ENCODE measurements at places on chromosomes 1 and 21.

DNA sequence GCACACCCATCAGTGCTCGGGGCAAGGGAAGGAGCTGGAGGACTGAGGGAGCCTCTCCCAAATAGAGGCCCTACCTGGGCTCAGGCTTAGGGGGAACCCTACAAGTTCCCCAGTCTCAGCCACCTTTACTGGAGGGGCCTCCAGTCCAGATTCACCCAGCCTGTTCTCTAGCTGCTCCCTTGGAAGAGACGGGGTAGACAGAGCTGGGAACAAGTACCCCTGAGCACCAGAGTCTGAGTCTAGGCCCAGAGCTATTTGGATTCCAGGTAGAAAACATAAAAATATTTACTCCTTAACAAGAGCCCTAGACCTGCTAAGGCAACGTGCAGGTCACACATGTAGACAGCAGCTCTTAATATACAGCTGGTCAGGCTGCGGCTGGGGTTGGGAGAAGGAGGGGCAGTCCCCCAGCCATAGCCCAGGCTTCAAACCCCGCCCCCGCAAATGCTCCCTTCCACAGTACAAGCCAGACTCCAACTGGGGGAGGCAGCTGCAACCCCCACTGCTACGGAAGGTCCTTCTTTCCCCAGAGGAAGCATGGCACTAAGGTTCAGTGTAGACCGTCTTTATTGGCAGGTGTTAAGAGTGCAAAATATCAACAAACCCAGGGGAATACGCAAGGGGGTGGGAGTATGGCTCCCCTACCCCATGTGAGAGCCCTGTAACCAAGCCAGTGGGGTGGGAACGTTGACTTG, 8.0 kb downstream of the TENT5B start:
- no peak for DNase-seq

GRCh38 chr1:157806431-157807149, 13.3 kb downstream of the FCRL1 start:
- DNase-seq = no peak

- DNase-seq = no peak
These were observed 108.0 kb upstream of the KIF26B start for GRCh38 chr1:245046769-245047168.

DNA sequence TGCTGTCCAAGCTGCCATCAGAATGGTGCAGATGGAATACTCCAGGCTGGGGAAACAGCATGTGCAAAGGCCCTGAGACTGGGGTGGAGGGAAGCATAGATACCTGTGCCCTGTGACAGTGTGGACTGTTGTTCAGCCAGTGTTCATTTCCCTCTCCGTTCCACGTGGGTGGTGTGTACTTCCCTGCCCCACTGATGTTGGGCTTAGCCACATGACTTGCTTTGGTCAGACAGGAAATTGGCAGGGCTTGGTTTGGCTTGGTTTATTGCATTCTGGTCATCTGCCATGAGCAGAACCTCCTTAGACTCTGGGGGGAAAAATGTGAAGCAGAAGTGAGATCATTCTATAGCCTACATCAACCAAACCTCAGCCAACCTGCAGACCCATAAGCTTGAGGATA, 102.4 kb upstream of the IGSF21 start:
- DNase-seq = no peak

- no peak for DNase-seq
These were observed 463.2 kb upstream of the B3GALT2 start for GRCh38 chr1:193649587-193649986.

DNA sequence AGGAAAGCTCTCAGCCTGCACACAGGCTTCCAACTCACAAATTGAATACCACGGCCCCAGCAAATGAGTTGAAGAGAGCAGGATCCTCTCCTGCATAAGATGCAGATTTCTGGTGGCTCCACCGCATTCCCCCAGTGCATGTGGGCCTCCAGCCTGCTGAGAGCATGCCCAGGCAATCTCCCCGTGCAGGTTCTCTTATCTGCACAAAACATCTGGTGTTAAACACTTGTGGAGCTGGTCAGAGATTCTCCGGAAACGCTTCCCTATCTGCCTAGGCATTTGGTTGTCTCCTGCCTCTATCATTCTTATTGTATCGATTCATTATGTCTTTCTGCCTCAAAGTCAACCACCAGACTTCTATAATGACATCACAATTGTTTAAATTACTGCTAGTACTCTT, 1349.0 kb upstream of the B3GALT2 start:
- DNase-seq = no peak

DNA sequence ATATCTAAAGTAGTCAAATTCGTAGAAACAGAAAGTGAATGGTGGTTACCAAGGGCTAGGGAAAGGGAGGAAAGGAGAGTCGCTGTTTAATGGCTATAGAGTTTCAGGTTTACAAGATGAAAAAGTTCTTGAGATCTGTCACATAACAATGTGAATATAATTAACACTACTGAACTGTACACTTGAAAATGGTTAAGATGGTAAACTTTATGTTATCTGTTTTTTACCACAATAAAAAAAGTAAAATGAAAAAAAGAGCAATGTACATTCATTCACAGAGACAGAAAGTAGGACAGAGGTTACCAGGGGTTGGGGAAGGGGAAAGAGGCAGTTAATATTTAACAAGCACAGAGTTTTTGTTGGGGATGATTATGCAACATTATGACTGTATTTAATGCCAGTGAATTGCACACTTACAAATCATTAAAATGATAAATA, 53.3 kb upstream of the SEC16B start:
- DNase-seq = no peak

DNA sequence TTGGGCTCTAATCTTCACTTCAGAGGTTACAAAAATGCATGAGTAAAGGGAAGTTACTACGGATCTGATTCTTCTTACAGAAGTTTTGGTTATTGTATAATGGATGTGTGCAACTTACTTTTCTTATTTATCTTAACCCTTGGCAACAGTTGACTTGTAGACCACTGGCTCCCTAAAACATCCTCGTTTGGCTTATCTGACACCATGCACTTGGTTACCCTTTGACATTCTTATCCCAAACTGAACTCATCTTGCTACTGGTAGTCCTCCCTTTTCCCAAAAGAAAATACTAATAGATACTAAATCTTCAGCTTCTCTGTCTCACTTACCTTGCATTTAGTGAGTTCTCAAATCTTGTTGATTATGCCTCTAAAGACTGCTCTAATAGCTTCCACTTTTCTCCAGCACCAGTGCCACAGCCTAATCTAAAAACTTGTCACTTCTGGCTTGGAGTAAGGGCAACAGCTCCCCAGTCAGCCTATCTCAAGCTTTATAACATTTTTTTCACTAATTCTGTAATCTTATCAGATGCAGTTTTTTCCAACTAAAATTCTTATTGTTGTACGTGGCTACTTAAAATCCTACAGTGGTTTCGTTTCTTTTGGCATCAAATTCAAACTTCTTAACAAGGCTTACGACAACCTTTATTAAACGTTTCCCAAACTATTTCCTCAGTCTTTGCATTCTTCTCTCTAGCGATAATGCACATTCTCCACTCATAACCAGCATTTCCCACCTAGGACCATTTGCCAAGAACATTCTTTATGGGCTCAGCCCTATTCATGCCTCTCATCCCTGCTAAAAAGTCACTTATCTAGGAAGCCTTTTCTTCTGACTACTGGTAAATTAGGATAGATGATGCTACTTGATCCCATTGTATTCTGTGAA, 204.2 kb downstream of the KCNT2 start:
- no peak for DNase-seq

GRCh38 chr1:172085317-172085716, 244.0 kb downstream of the DNM3 start:
- DNase-seq = peak; percentile 18

DNA sequence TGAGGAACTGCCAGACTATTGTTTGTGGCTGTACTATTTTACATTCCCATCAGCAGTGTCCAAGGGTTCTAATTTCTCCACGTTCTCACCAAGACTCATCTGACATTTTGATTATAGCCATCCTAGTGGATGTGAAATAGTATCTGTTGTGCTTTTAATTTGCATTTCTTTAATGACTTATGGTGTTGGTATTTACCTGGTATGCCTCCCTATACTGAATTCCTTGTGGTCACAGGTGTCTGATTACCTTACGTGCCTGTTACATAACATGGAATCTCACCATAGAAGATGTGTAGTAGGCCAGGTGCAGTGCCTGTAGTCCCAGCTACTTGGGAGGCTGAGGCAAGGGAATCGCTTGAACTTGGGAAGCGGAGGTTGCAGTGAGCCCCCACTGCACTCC, 13.5 kb downstream of the ZYG11A start:
- no peak for DNase-seq

DNA sequence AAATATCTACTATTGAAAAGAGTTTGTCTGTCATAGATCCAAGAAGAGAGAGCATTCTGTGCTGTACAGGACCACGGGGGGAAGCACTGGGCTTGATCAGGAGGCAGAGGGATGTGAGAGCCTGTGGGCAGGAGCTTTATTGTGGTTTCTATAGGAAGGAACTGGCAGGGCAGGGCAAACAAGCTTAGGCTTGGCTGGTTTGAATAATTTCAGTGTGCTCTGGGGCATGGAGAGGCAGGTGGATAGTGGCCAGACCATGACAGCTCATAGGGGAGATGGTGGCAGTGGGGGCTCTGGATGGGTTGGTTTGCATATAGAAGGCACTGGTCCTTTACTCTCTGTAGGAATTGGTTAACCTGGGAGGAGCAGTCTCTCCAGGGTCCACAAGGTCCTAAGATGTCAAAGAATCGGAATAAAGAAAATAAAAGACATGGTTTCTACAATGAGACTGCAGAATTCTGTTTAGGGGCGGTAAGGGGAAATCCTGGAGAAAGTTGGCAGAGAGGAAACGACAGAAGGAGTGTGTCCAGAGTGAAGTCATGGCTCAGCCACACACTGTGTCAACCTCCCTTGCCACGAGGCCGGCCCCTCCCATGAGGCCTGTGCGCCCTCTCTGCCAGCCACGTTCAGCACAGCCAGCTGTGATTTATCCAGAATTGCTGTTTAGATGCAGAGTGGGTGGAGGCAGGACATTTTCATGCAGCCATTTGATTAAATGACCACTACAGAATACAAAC, 81.7 kb upstream of the PGBD5 start:
- no peak for DNase-seq

- DNase-seq = no peak
These were observed 53.5 kb upstream of the CTTNBP2NL start for GRCh38 chr1:112342558-112342957.

GRCh38 chr1:111140680-111140967, 601 bp downstream of the CEPT1 start:
- no peak for DNase-seq

- DNase-seq = no peak
These were observed 161.8 kb downstream of the NFIA start for GRCh38 chr1:61244114-61244513.

DNA sequence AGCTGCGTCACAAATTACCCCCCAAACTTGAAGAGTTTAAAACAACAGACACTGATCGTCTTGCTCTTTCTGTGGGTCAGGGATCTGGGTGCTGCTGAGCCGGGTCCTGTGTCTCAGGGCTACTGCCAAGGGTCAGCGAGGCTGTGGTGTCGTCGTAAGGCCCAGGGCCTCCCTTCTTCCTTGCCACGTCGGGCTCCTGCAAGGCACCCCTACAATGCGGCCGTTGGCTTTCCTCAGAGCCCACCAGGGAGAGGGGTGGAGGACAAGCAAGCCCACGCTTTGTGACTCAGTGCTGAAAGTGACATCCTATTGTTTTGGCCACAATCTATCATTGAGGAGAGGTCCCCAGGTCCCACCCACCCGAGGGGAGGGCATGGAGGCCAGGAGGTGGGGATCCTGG, 7.7 kb upstream of the FBLIM1 start:
- DNase-seq = no peak

DNA sequence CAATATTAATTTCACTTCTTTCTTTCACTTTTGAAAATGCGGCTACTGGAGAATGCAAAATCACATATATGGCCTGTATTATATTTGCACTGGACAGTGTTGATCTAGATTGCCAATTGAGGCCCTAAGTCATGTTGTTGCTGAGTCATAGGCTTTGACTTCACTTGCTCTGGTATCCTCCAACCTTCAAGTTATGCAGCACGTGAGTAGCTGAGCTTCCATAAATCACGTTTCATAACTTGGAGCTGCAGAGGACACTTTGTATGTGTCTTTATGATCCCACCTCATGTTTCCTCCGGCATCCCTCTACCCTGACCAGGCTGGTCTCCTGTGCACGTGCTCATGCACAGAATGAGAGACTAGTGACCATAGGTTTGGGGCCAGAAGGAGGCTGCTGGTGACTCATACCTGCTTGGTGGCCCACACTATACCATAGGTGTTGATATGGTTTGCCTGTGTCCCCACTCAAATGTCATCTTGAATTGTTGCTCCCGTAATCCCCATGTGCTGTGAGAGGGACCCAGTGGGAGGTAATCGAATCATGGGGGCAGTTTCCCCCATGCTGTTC, 103.0 kb upstream of the TSPAN2 start:
- no peak for DNase-seq

GRCh38 chr1:198686069-198686728, 47.4 kb downstream of the PTPRC start:
- peak; percentile 9 for DNase-seq

GRCh38 chr1:65729259-65729658, 63.4 kb upstream of the PDE4B start:
- DNase-seq = no peak

DNA sequence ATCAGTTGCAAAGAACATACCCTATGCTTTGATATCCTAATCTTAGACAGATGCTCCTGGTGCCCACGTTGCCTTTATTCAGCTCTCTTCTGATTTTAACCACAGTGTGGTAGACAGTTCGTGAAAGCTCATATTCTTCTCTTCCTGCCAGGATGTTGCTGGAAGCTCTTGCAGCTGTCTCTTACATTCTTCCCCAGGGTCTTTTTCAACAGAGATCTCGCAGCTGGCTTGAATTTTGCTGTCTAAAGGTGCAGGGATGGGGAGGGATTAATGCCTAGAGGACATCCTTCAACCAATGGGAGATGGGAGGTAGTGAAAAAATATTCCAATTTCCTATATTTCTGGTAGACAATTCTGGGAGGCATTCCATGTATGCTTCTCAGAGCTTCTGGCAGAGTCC, 150.0 kb upstream of the APP start:
- DNase-seq = no peak

- no peak for DNase-seq
These were observed 237.0 kb downstream of the MRPL39 start for GRCh38 chr21:25370311-25370744.

DNA sequence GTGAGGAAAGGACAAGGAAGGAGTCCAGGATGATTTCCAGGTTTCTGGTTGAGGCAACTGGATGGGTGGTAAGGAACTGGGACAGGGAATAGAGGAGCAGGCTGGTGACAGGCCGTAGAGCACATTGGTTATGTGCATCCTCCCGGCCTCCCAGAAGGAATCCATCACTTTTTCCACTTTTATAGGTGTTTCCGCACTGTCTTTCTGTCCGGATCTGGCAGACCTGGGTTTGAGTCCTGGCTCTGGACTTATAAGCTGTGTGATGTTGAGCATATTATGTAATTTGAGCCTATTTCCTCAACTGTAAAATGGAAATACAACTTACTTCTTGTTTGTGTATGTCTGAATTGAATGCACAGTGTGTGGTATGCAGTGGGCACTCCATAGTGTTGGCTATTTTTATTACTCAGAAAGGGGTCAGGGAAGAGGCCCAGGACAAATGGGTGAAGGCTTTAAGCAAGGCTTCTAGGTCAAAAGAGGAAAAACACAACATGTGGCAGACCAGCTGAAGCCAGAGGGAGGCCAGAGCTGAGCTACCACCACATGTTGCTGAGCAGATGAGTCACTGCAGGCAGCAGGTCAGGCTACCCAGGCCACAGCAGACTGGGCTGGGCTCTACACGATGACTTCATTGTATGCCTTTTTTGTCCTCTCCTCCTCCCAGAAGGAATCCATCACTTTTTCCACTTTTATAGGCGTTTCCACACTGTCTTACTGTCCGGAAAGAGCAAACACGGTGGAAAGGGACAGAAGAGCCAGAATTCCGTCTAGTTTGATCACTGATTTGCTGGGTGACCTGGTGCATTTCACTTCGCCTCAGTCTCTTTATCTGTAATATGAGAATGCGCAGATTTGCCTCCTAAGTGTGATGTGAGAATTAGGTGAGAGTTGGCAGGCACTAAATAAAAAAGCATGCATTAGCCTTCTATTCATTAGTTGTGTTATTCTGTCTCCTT, 791 bp upstream of the MAST2 start:
- DNase-seq = peak; percentile 33
